ENCODE measurements at places on chromosomes 3 and 15. TPM values are rescaled to one million over a fixed set of nuclear protein-coding genes. Genes with fewer than 3 reads are reported as not detected.

Gene WDR76
- 1.5 TPM for total RNA-seq

Gene DAZL
- 0.14 TPM for total RNA-seq

Gene RMDN3
- total RNA-seq = 36.3 TPM

Gene FBXO40
- not detected for total RNA-seq

Gene CYP11A1
- not detected for total RNA-seq

Gene PLCL2
- total RNA-seq = 9.0 TPM

Gene LIPC
- total RNA-seq = 0.29 TPM

Gene CTSH
- 4.0 TPM for total RNA-seq

Gene ANKRD34C
- not detected for total RNA-seq

Gene ISLR
- 25.8 TPM for total RNA-seq

Gene AHSG
- not detected for total RNA-seq

Gene CHDH
- 0.29 TPM for total RNA-seq

Gene MKRN2OS
- not detected for total RNA-seq

Gene TMEM207
- total RNA-seq = not detected

Gene TMEM212
- not detected for total RNA-seq

Gene PLS1
- total RNA-seq = 2.1 TPM

Gene CLRN1
- total RNA-seq = not detected

Gene STRIT1
- total RNA-seq = not detected

Gene ZBED2
- total RNA-seq = not detected

Gene SEMA3F
- total RNA-seq = 0.43 TPM

Gene SH2D7
- not detected for total RNA-seq

Gene ENTPD3
- total RNA-seq = 0.22 TPM

Gene IL17RD
- 0.44 TPM for total RNA-seq
